ENCODE measurements at places on chromosomes 16 and 17. TPM values are rescaled to one million over a fixed set of nuclear protein-coding genes. Genes with fewer than 3 reads are reported as not detected.

GRCh38 chr16:2973605-2974318, 4.6 kb downstream of the PAQR4 start:
- DNase-seq: no peak

- no peak for DNase-seq
These were observed 4.5 kb upstream of the CACNG5 start for GRCh38 chr17:66830451-66830850.

The KRT13 gene
- total RNA-seq: not detected

DNA sequence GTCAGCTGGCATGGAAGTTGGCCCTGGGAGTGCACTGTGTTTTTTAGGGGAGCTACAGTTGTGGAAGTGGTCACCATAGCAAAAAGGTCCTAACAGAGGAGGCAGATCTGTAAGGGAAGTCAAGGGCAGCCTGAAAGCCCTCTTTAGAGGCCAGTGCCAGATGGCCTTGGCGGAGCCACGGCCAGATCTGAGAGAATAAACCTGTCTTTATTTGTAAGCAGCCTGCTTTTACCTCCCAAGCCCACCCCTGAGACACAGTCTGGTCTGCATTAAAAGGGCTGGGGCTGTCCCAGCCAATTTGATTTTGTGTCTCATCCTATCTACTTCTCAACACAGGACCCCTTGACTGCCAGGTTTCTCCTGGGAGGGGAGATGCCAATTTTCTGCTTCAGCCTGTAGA, 51.0 kb upstream of the NOL11 start:
- no peak for DNase-seq

DNA sequence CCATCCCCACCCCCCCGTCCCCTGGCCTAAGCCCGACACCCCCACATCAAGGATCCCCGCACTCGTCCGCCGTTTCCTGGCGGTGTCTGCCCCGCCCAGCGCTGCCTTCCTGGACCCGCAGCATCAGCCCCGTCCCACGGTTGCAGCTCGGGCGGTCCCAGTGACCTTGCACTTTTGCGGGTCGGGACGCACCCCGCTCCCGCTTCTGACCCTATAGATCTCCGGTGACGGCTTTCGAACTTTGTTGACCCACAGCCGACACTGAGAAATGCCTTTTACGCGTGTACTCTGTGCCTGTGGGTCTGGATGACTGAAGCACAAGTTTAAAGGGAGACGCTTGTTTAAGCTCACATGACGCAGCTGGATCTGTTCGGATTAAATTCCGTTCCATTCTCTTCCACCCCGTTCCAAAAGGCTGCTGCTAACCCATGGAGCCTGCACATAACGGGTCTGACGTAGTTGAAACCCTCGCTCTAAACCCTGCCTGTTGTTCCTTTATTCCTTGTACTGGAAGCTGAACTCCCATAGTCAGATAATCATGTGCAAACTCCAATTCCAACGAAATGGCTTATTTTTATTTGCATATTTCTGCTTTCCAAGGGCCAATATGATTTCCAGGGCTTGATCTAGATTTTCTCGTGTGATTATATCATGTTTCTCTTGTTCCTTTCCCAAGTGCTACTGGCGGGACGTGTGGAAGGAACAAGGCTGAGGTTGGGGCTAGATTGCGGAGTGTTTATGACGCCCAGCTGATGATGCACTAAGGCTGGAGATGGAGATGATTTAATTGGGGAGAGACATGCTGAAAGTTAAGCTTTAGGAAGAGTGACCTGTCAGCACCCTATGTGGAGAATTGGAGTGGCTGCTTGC, 834 bp downstream of the FLYWCH1 start:
- DNase-seq: peak; percentile 52

The SNN gene
- 7.1 TPM for total RNA-seq

DNA sequence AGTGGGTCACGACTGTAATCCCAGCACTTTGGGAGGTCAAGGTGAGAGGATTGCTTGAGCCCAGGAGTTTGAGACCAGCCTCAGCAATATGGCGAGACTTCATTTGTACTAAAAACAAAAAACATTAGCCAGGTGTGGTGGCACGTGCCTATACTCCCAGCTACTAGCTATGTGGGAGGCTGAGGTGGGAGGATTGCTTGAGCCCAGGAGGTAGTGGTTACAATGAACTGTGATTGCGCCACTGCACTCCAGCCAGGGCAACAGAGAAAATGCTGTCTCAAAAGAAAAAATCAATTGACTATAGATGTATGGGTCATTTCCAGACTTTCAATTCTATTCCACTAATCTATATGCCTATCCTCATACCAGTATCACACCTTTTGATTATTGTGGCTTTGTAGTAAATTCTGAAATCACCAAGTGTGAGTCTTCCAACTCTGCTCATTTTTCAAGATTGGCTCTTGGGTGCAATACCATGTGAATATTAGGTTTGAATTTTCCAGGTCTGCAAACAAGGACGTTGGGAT, 27.2 kb upstream of the CEP20 start:
- DNase-seq: no peak

The PPL gene
- 0.20 TPM for total RNA-seq

GRCh38 chr17:81837641-81838040, 2.8 kb upstream of the PPP1R27 start:
- DNase-seq: peak; percentile 56

The GALR2 gene
- not detected for total RNA-seq

The CDH3 gene
- total RNA-seq: under 0.01 TPM

DNA sequence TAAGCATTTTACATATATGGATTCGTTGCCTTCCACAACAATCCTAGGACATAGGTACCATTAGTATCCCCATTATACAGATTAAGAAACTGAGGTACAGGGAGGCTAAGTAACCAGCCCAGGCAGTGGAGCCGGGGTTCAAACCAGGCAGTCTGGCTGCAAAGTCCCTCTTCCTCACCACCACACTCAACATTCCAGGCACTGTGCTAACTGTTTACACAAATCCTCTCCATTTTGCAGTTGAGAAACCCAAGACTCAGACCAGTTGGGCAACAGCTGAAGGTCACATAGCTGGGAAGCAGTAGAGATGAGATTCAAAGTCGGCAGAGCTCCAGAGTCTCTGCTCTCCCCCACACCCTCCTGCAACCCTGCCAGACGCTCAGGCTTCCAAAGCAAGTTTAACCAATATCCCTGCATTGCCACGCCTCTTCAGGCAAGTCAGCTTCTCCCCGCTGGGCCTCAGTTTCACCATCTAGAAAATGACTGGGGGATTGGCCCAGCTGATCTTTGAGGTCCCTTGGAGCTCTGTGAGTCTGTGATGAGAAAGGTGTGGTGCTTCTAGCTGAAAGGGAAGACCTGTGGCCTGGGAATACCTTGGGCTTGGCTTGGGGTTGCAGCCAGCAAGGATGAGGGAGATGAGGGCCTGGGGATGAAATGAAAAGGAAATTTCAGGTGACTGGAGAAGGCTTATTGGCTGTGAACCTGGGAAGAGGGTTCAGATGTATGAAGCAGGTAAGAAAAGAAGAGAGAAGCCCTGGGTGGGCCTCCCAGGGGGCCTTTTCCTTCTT, 14.0 kb downstream of the CCR7 start:
- peak; percentile 49 for DNase-seq

The HLF gene
- 0.24 TPM for total RNA-seq

DNA sequence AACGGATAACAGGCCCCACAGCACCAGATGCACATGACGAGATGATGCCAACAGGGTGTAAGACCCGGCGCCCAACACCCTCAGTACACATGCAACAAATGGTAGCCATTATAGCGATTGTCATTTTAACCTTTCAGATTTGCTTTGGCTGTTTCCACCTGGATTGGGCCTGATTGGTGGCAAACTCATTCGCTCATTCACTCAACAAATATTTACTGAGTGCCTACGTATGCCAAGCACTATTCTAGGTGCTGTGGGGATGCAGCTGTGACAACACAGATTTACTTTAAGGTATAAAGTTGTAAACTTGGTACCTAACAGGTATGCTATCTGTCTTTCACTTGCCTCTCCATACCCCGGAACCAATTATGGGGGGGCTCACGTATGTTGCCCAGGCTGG, 66.8 kb downstream of the SRCIN1 start:
- DNase-seq: no peak

DNA sequence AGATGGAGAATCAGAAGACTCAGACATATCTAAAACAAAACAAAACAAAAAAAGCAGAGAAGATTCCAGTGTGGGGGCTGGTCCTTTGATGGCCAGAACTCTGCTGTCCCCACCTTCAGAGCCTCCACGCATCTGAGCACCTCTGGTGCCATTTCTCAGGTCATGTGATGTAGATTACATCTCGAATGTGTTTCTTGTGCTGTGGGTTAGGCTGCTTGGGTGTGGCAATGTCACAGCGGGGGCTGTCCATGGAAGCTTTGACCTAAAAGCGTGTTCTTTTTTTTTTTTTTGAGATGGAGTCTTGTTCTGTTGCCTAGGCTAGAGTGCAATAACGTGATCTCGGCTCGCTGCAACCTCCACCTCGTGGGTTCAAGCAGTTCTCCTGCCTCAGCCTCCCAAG, 51.2 kb downstream of the PLD6 start:
- DNase-seq: no peak

DNA sequence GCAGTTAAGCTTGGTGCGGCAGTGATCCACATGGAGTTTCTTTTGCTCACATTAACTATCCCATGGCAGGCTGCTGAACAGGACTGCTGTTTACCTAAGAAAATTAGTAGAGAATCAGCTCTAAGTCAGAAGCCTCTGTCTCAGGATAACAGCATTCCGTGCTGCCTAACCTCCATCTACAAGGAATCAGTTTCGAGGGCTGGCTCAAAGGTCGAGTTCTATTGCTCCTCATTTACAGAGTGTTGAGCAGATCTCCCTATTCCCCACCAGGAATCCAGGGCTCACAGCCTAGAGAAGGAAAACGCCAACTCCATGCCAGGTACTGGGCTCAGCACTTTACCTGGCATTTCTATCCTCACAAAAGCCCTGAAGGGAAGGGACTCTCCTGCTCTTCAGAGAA, 9.9 kb downstream of the GINS2 start:
- no peak for DNase-seq

- peak; percentile 14 for DNase-seq
These were observed 7.6 kb downstream of the SLC46A1 start for GRCh38 chr17:28398280-28398981.

The OR2C1 gene
- not detected for total RNA-seq

DNA sequence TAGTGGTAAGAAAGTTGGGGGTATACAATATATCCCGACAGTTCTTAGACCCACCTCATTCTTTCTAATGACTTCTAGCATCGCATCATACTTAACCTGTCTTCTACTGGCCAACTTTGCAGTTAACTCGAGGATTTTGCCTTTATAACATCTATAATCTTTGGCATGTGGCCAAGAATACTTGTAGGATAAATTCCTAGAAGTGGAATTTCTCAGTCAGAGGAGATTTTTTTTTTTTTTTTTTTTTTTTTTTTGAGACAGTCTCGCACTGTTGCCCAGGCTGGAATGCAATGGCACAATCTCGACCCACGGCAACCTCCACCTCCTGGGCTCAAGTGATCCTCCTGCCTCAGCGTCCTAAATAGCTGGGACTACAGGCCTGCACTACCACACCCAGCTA, 253.5 kb downstream of the MRTFB start:
- DNase-seq: no peak

GRCh38 chr17:48604770-48605329, at the start of gene HOXB6:
TSS of gene HOXB6 (minus strand) at chr17:48604986. CDS start at chr17:48598150, 6,836 bp downstream.
- DNase-seq: peak; percentile 71

DNA sequence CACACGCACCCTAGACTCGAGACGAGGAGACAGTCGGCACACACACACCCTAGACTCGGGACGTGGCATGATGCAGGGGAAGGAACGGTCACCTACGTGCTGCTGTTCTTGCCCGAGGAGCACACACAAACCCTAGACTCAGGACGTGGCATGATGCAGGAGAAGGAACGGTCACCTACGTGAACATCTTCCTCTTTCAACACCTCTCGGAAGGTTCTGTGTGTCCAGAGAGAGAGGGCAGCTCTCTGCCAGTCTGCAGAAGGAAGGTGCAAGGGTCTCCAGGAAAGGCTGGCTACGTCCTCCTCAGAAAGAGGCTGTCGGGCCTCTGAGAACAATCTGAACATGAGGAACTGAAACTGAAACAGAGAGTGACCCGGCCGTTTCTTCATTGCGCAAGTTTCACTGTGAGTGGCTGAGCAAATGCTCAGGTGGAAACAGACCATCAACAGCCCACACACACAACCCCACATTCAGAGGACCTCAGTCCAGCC, 43.4 kb downstream of the ZNF276 start:
- DNase-seq: peak; percentile 13

The HERPUD1 gene
- total RNA-seq: 98.9 TPM

DNA sequence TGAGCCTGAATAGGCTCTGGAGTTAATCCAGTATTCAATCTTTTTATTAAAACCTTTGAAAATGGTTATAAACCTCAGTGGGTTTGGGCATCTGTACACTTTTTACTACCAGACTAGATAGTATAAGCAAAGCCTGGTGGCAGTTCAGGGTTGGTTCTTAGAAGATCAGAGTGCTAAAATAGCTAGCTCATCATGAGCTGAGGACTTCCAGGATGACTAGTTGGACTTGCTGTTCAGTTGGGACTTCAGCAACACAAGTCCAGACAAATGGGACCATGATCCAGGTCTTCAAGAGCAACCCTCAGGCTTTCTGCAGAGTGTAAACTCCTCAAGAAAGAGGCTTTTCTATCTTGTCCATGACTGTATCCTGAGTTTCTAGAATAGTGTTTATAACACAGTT, 1.2 kb upstream of the ZNF19 start:
- no peak for DNase-seq

- peak; percentile 51 for DNase-seq
These were observed 25.1 kb upstream of the FOXJ1 start for GRCh38 chr17:76166168-76166567.

GRCh38 chr17:43717913-43718312, 40.7 kb downstream of the SOST start:
- DNase-seq: no peak

DNA sequence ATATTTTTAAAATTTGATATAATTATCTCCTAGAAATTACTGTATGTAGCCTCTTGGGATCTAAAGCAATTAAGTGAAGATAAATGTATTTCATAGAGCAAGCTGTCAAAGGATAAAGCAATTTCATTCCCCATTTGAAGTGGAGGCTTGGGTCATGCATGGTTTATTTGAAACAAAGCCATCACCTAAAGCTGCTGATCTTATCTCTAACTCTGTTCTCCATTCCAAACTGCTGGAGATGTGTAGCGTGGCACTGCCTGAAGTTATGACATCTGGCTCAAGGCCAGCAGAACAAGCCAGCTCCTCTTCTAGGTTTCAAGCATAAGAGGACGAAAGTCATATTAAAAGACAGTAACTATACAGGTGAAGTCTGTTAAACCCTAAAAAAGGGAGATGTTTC, 83.9 kb downstream of the HIC1 start:
- peak; percentile 87 for DNase-seq

DNA sequence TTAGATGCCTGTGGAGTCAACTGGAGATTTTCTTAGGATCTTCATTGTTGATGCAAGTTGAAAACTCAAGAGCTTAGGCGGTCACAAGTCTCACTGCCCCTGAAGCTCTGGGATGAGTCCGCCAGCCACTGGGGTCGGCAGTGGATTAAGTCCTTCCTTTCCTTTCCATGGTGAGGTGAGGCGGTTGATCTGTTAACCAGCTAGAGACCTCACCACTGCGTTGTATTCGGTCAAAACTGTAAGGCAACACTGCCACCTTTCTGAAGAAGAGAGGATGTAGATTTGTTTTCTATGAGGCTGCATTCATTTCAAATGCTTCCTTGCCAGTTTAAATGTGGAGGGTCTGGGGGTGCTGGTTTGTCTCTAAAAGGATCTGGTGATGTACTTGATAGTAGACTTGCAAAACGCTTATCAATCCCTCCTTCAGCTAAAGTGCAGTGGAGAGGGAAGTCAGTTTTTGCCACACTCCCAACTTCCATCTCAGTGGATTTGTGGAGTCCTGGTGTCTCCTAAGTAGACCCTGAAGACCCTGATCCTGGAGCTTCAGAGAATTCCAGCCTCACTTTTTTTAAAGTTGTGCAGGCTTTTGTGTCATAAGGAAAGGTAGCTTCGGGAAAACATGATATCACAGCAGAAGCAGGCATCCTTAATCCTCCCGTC, 1.7 kb downstream of the MYOCD start:
- peak; percentile 50 for DNase-seq

The SDR42E2 gene
- not detected for total RNA-seq

The CHST5 gene
- not detected for total RNA-seq
